Hindlimb muscle (tissue), 1 donor: ENCODE measurements at places on chromosomes 4 and X. TPM values are rescaled to one million over a fixed set of nuclear protein-coding genes. Genes with fewer than 3 reads are reported as not detected.

DNA sequence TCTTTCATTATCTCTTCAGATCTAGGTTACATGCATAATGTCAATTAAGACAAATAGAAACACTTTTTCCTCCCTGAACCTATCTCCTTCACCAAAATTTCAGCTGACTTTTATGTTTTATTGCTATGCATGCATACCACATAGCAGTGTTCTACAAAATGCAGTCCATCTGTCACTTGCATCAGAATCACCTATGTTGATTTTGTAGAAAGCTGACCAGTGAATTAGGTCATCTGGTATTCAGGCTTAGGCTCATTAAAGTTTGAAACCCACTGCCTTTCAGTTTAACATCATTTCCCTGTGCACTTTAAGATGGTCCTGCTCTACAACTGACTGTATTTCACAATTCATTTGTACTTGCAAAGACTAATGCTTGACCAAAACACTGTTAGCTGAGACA is 277.9 kb downstream of the CFAP299 start:
- no peak for DNase-seq

DNA sequence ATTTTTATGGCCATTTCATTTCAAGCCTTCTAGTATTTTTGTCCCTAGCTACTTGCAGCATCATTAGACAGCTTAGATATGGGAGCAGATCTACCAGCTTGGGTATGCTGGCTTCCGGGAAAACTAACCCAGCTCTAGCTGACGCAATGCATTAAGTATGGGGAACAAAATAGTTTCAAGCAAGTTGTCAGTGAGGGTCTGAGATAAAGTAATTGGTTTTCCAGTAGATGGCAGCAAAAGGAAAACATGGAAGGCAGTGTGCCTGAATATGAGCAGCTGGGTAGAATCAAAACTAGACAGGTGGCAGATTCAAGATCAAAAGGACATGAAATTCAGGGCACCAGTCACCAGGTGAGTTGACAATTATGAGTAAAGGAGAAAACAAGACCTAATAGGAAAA is 340.9 kb upstream of the CTSO start:
- DNase-seq, result no peak

GRCh38 chrX:129626026-129626425 is 28.7 kb downstream of the APLN start:
- DNase-seq, result no peak

DNA sequence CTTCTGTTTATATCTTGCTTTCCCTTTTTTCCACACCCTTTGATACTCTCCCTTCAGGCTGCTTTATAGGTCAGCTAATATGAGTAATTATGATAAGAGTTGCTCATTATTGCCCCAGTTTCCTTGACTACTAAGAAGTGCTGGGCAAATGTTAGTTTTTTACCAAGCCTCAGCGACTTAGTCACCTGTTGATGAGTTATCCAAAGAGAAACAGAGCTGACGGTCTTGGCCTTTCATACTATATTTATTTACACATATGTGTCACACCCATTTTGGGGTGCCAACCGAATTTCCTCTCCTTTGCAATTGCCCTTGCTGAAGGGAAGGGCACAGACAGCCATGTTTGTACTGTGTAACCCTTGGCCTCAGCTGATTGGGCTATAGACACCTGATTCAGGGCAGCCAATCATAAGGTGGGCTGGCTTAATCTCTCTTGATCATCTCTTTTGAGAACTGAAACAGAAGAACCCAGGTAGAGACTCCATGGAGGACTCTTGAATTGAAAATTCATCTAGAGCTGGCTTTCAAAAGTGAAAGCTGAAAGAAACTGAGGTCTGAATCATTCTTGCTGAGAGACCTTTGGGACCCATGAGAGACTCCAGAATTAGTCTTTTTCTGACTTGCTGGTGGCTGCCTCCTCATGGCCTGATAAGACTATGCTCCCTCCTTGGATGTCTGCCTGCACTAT is 111.7 kb upstream of the RPS6KA3 start:
- no peak for DNase-seq

DNA sequence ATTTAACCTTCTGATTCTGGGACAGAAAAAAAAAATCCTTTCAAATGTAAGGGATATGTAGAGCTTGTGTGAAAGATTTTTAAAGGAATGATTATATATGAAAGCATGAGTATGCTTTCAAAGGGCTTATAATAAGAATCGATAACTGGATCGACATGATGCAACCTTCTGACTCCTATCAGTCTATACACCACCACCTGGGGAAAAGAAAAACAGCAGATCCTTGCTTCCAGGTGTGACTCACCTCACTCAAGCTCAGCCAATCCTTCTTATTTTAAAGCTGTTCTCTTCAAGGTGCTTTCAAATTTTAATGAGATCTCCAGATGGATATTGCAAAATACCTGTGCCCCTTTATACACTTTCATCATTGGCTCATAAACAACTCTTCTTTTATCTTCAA is 102.1 kb upstream of the EDNRA start:
- no peak for DNase-seq

DNA sequence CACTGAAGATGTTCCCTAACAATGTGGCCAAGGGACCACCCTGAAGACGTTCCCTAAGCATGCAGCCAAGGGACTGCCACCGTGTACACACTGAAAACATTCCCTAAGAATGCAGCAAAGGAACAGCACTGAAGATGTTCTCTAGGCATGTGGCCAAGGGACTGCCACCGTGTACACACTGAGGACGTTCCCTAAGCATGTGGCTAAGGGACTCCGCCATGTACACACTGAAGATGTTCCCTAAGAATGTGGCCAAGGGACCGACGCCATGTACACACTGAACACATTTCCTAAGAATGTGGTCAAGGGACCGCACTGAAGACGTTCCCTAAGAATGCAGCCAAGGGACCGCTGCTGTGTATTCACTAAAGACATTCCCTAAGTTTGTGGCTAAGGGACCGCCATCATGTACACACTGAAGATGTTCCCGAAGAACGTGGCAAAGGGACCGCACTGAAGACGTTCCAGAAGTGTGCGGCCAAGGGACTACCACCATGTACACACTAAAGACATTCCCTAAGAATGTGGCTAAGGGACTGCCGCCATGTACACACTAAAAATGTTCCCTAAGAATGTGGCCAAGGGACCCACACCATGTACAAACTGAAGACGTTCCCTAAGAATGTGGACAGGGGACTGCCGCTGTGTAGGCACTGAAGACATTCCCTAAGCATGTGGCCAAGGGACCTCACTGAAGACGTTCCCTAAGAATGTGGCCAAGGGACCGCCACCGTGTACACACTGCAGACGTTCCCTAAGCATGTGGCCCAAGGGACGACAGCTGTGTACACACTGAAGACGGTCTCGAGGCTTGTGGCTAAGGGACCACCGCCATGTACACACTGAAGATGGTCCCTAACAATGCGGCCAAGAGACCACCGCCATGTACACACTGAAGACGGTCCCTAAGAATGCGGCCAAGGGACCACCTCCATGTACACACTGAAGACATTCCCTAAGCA is 54.8 kb downstream of the DHRSX start:
- no peak for DNase-seq

GRCh38 chr4:122783301-122784215 is 43.1 kb upstream of the FGF2 start:
- DNase-seq, result no peak

DNA sequence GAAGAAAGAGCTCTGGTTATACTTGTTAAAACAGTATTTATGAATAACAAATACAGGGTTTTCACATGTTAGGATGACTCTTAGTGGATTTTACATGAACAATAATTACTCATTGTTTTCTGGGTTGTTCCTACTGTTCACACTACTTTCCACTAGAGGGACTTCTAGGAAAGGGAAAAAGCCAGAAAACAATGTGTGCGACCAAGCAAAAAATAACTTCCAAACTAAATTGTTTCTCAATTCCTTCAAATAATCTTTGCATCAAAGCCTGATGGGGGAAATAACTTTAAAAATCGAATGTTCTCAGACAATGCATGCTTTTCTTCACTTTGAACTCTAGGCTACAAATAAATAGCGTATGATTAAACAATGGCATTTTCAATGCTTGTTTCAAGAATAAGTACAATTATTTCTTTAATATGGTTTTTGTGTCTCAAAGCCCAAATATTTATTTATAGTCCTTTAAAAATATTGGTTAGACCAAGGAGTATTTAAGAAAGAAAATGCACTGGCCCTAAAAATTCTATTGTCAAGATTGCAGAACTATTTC is 72.1 kb upstream of the ETNPPL start:
- DNase-seq, result peak; percentile 30

DNA sequence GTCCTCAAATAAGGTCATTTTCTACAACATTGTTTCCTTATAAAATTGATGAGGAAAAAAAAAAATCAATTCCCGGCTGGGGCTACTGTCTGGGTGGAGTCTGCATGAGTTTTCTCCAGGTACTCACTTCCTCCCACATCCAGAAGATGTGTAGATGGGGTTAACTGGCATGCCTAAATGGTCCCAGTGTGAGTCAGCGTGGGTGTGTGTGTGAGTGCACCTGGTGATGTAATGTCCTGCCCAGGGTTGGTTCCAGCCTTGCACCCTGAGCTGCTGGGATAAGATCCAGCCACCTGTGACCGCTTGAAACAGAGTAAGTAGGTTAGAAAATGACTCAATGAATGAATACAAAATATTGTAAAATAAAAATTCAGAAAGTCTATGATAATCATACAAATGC is 11.1 kb downstream of the USP26 start:
- DNase-seq, result no peak

- DNase-seq, result no peak
Measured at GRCh38 chr4:182495031-182495430, 251.8 kb downstream of the TENM3 start.

- DNase-seq, result peak; percentile 42
Measured at GRCh38 chrX:121256647-121257046, 209.2 kb downstream of the GLUD2 start.

- no peak for DNase-seq
Measured at GRCh38 chrX:120401301-120401700, 39.4 kb downstream of the ATP1B4 start.

DNA sequence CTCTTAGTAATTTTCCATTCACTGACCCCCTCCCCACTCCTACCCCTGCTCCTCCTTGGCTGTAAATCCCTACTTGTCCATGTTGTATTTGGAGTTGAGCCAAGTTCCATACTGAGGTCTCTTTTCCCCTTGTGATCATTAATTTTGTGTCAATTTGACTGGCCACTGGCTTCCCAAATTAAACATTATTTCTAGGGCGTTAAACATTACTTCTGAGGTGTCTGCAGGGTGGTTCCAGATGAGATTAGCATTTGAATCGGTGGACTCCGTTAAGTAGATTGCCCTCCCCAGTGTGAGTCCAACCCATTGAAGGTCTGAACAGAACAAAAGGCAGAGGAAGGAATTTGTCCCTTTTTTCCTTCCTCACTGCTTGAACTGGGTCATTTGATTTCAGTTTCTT is 25.7 kb downstream of the SLC39A8 start:
- no peak for DNase-seq

DNA sequence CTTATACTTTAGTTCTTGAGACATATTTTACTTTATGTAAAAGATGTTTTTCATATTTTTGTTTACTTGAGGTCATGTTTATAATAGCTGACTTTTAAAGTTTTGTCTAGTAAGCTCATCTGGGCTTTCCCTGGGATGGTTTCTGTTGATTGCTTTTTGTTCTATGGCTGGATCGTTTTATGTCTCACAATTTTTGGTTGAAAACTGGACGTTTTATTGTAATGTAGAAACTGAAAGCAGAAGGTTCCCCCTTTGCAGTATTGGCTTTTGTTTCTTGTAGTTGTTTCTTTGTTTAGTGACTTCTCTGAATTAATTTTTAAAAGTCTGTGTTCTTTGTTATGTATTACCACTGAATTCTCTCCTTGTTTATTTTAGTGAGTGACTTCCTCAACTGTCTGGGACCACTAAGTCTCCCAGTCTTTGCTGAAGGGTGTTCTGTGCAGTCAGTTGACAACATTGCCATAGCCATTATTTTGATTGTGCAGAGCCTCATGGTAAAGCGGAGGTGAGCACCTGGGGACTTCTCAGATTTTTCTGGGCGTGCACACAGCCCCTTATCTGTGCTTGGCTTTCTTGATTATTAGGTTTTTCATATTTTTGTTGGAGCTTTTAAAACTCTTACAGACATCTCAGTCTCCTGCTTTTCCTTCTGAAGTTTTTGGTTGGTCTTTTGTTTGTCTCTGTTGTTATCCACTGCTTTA is 31.0 kb downstream of the KDM6A start:
- no peak for DNase-seq

DNA sequence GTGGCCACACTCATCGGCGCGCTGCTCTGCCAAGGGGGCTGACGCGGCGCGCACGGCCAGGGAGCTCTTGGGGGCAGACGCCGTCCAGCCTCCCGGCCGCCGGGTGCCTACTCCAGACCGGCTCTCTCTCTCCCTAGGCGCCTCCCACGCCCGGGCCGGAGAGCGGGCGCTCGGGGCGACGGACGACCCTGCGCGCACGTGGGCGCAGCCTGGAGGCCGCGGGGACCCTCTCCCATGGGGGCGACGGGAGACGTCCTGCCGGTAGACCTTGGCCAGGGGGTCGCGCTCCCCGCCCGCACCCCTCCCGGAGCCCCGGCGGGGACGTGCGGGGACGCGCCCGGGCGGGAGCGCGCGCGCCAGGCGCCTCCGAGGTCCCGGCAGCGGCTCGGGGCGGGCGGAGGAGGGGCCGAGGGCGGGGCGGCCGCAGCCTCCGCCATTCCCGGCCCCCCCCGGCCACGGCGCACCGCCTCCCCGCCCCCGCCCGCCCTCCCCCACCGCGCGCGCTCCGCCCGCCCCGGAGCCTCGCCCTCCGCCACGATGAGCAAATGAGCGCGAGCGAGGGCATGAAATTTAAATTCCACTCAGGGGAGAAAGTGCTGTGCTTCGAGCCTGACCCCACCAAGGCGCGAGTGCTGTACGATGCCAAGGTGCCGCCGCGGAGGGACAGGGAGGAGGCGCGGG is at the start of gene MSL3:
MSL3 (plus strand) TSS at position 519 of the 681 bp plus-strand sequence; CDS start at position 546, 27 bp downstream.
- DNase-seq, result peak; percentile 47

- DNase-seq, result no peak
Measured at GRCh38 chr4:159206427-159206871, 103.6 kb downstream of the RAPGEF2 start.

- DNase-seq, result no peak
Measured at GRCh38 chr4:39085891-39086290, 23.9 kb downstream of the KLHL5 start.

- no peak for DNase-seq
Measured at GRCh38 chr4:121408-122084, 2.8 kb upstream of the ZNF718 start.

- DNase-seq, result no peak
Measured at GRCh38 chr4:73259571-73260090, 1.0 kb upstream of the ANKRD17 start.

- no peak for DNase-seq
Measured at GRCh38 chr4:113596396-113596795, 165.1 kb downstream of the CAMK2D start.

GRCh38 chr4:26321373-26322221 is 783 bp downstream of the RBPJ start:
- DNase-seq, result peak; percentile 65

DNA sequence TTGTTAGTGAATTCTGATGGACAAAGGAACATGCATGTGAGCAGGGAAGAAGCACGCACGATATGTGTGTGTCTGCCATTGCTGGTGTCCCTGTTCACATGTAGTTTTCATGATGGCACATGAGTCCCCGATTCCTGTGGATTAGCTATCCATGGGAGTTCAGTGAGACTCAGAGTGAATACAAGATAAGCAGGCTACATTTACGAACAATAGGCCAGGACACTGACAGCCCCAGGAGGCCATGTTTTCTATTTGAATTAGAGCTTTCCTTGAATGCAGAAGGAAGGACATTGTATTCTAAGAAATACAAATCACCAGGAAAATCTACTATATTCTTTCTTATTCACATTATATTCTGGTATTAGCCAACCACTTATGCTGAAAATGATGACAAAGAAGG is 171.4 kb downstream of the PPP1R2C start:
- no peak for DNase-seq

The LRBA gene
- polyA plus RNA-seq, result 25.7 TPM

The F11 gene
- not detected for polyA plus RNA-seq

The AR gene
- polyA plus RNA-seq, result 6.3 TPM

The VCX2 gene
- not detected for polyA plus RNA-seq

The PTPN13 gene
- polyA plus RNA-seq, result 6.0 TPM

The ELF2 gene
- polyA plus RNA-seq, result 46.4 TPM
